Fibroblast of pulmonary artery (primary cell): ENCODE measurements at places on chromosomes 3 and 15.
A peak's percentile ranks its signal among the peaks of the same experiment; 100 is the strongest.

DNA sequence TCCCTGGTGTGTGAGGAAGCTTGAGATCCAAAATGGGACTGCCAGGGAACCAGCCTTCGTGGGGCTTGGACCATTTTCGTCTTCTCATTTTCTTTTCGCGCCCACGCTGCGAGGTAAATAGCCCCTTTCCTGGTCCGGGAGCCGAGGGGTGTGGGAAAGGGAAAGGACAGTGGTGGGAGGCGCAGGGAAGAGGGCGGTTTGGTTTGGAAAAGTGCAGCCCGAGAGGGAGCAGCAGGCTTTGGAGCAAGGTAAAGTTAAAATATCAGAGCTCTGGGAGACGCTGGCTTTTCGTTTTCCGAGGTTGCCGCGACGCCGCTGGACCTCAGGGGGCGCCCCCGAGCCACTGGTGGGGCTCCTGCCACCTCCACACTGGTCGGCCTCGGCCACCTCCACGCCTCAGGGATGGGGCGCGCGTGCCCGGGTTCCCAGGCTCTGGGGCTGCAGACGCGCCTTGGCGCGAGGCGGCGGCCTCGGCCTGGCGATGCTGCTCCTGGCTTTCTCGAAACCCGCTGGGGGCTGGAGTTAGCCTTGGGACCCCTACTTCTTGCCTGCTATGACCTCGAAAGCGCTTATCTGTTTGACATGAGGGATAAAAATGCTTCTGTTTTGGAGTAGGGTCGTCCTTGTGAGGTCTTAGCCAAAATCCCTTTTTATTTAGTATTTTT is 3.2 kb downstream of the PTPRG start:
- peak; percentile 75 for DNase-seq

DNA sequence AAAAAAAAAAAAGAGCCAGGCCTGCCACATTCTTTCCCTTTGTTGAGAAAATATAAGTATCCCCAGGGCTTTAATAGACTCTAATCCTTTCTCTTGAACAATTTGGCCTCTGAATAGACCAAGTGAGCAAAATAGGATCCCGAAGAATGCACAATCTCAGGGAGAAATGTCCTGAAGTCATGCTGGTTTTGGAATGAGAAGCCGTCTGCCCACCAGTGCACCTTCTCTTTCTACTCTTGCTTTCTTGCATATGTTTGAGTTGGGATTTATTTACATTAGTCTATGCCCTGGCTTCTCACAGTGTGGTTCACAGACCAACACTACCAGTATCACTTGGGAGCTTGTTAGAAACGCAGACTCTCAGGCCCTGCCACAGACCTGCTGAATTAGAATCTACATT is 153.0 kb downstream of the ZNF621 start:
- DNase-seq = no peak

DNA sequence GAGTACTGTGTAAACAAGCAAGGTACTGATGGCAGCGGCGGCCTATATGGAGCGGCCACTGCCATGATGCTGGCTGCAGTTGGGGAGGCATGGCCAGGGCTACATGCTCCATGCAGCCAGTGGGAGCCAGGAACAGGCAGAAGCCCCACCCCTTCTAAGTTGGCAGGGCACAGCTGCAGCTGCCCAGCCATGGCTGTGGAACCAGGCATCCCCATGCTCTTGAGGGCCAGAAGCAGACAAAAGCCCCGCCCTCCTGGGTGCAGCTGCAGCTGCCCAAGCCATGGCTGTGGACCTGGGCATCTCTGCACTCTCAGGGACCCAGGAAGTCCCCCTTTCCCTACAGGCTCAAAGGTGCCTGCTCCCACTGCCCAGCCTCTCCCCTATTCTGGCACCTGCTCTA is 150.9 kb downstream of the FMN1 start:
- no peak for DNase-seq

- no peak for DNase-seq
Measured at GRCh38 chr3:52865994-52866393, 31.2 kb upstream of the MUSTN1 start.

DNA sequence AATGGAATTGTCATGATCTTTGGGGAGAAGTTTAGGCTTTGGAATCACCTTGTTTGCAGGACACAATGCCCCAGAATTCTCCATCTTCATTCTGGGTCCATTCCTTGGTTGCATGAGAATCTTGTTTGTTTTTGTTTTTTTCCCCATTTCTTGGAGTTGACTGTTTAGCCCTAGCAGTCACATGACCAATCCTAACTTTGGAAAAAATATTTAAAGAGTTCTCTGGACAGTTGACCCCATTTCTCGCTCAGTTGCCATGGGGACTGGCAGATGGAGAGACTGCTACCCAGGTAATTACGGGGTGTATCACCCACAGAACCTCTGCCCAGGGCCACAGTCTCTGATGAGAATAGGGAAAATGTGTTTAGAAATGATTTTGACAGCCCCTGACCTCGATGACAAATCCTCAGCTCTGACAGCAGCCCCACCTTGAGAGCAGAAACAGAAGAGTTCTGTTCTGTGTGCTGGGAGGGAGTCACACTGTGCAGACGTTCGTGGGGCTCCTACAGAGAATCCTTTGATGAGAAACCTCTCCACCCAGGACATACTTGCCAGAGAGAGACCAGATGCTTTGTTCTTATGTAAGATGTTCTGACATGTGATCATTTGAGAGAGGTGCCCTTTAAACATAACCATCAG is 57.7 kb downstream of the IL16 start:
- no peak for DNase-seq

DNA sequence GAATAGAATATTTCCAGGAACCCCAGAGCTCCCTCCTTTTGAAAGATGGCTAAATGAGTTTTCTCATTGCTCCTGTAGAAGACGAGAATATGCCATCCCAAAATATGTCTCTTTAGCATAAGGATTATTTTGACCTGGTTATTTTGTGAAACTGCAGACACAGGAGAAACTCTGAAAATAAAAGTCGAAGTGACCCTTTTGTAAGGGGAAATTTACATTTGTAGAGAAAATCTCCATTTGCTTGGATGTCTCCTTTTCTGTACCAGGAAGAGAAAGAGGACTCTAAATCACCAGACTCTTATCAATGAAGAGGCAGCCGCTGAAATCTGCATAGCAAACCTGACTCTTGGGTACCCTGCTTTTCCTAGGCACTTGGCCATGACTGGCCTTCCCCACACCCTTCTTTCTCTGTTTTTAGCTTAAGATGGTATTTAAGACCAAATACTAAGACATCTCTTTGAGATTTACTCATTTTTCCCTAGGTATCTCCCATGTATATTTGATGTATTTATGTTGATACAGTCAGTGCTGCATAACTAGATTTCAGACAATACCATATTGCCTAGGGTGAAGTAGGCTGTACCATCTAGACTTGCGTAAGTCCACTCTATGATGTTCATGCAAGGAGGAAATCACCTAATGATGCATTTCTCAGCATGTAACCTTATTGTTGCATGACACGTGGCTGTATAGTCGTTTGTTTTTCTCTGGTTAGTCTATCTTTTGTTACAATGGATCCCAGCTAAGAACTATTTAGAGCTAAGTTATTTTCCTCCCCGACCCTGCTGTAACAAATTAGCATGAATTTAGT is 98.2 kb upstream of the UBE3A start:
- DNase-seq = no peak

DNA sequence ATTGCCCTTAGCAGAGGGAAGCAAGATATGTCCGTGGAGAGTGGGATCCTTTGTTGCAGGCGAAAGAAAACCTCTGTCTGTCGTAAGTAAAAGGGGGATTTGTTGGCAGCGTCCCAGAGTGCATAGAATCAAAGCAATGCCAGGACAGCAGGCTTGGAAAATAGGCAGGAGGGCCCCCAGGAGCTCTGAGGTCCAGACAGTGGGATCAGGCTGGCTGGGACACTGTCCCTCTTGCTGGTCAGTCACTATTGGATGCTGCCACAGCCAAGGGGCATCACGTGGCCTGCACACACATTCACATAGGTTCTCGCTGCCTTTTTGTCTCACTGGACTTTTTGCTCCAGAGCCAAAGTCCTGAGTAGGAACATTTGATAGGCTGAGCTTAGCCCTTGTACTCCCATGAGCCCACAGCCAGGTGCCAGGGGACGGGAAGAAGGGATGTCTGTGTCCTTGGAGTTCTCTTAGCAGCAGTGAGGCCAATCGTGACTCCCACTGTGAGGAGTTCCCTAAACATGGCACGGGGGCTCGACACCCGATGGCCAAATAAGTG is 10.7 kb downstream of the MUC20 start:
- no peak for DNase-seq

GRCh38 chr3:196365736-196366135 is 27.5 kb upstream of the TM4SF19 start:
- DNase-seq = no peak

- DNase-seq = no peak
Measured at GRCh38 chr3:117589454-117589853, 879.9 kb downstream of the TUSC7 start.

DNA sequence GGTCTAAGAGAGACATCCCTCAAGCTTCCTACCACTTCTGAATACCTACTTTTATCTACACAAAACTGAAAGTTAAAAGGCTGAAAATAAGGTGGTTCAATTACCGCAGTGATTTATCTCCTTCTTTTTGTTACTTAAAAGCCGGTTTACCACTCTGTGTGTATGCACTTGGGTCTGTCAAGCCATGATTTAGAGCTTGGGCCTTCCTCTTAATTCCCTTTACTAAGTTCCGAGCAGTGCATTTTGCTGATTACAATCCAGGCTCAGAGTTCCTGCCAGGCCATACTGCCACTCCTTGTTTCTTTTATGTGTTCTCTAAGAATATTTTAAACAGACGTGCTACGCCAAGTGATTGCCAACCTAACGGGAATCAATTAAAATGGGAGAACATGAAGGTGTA is 16.5 kb downstream of the KCTD6 start:
- no peak for DNase-seq

GRCh38 chr15:48645558-48646330 is at the start of gene FBN1:
Gene FBN1 (minus strand): TSS chr15:48645709. CDS start chr15:48644769, 940 bp downstream.
- peak; percentile 94 for DNase-seq

DNA sequence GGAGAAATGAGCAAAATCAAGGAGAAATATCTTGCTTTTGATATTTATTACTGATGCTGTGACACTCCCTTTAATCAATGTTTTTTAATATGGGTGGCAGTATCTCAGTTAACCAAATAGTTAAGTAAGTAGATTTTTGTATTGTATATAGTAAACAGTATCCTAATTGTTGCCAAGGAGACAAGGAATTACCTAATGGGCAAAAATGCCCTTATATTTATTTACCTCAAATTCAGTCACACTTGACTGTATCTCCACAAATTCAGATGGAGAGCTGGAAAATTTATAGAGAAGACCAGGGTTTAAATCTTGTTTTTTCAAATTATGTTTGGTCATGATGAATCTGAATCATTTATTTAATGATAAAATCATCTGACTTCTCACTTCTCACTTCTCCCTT is 3.6 kb upstream of the CHD2 start:
- no peak for DNase-seq

- no peak for DNase-seq
Measured at GRCh38 chr15:93943586-93943985, 287.8 kb upstream of the MCTP2 start.

GRCh38 chr3:189838291-189838690 is 207.1 kb downstream of the TP63 start:
- no peak for DNase-seq

- DNase-seq = peak; percentile 69
Measured at GRCh38 chr3:20096135-20096685, 56.0 kb downstream of the KAT2B start.

DNA sequence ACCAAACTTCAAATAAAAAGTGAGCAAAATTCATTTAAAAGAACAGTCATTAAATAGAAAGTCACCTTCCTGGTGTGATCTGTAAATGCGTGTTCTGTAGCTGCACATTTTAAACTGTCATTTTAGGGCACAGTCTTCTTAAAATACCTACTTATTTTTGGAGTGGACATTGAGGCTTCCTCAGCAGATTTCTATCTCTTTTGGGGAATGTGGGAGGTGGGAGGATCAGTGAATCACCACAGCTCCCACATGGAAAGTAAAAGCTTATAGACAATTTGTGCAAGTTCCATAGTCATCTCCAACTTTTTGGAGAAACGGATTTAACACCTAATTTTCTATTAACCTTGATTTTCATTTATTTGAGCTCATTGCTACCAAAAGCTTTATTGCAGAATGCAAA is 21.0 kb upstream of the MOBP start:
- DNase-seq = no peak

DNA sequence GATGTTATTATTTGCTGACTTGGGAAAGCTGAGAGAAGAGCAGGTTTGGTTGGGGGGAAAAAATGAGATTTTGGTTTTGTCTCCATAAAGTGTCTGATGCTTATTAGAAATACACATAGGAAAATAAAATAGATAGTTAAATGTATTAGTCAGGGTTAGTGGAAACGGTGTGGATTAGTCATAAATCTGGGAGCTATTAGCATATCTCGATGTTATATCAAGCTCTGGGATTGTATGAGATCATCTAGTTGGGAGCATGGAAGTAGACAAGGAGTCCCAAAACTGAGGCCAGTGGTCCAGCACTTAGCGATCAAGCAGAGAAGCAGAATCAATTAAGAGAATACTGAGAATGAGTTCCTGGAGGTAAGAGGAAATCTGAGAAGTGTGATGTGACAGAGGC is 845.5 kb downstream of the ROBO2 start:
- DNase-seq = no peak

DNA sequence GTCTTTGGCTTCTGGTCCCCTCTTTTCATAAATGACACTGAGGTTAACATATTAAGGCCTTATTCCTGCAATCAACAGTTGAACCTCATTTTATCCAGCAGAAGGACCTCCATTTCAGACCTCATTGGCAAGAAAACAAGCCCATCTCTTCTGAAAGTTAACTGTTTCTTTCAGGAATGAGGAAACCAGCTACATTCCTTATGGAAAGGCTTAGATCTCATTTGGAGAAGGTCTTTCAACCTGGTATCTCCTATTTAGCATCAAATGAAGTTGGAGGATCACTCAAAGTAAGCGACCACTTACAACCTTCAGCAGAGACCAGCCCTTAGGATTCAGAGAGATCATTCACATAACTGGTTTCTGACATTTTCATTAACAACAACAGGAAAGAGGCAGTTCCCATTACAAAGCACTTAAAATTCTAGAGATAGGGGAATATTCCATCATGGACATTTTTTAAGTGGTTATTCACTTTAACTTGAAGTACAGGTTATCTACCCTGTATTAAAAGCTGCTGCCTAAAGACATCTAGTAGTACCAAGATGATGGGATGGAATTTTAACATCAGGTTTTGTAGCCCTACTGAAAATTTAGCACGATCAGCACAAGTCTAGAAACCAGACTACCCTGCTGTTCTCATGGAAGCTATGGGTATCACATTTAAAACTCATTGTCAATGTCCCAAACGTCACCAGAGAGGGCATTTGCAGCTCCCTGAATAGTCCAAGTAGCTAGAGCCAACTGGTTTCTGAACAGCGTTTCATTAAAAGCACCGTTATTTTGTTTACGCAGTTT is 30.4 kb downstream of the TFRC start:
- DNase-seq = no peak

DNA sequence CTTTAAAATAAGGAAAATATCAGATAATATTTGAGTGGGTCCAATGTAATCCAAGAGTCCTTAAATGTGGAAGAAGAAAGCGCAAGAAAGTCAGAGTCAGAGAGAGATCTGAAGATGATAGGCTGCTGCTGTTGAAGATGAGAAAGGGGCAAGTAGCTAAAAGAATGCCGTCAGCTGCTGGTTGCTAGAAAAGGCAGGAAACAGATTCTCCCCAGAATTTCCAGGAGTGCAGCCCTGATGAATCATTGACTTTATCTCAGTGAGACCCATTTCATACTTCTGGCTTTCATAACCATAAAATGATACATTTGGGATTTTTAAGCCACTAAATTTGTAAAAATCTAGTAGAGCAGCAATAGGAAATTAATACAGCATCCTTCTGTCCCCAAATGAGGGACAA is 7.5 kb upstream of the CHMP2B start:
- DNase-seq = peak; percentile 32

- DNase-seq = no peak
Measured at GRCh38 chr3:192896208-192896607, 21.4 kb downstream of the MB21D2 start.
